ENCODE measurements at places on chromosomes 4 and X.

DNA sequence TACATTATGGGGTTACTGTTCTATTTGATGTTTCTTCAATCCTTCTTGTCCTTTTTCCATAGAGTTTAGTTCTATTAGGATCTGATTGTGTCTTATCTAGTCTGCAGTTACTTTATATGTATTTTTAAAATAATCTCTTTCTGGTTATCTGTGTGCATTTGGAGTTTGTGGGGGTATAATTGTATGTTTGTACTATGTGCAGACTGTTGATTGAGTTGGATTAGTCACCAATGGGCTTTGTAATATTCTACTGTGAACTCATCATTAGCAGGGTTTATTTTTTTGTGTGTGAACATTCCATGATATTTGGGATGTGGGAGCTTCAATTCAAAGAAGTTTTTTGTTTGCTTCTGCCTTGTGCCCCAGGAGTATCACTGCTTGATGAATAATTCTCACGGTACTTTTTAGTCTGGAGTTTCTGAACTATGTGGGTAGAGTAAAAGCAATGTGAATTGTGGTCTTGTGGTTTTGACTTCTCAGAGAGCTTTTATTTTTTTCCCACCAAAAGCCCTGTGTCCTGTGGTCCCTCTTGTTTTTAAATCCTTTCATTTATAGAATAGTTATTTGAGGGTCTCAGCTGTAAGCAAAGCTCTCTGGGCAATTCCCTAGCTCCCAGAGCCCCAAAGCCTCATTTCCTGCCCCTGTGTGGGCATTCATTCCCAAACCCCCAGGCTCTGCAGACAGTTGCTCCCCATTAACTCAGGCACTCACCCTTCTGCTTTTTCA is 127.8 kb downstream of the PHKA2 start:
- DNase-seq = no peak

GRCh38 chrX:3076416-3076991 is 35.2 kb downstream of the ARSF start:
- DNase-seq = no peak

GRCh38 chrX:39451046-39451445 is 646.7 kb downstream of the BCOR start:
- no peak for DNase-seq

DNA sequence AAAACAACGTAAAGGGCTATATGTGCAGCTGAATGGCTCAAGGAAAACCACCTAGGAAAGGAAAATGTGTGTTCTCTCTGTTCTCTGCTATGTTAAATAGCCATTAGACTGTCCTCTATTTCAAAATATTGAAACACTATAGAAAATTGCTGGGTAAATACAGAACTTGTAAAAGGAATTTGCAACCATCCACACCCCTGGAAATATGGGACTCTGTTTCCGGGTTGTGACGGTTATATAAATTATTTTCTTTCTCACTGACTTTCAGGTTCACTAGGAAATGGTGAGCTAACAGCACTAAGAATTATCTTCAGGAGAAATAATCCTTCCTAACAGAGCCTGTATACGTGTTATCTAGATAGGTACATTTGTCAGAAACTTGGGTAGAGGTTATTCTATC is 161.0 kb upstream of the DKK2 start:
- DNase-seq = no peak

GRCh38 chr4:1492651-1493539 is 86.7 kb upstream of the NKX1-1 start:
- no peak for DNase-seq

- DNase-seq = no peak
Measured at GRCh38 chr4:155434366-155434765, 57.6 kb upstream of the MAP9 start.

DNA sequence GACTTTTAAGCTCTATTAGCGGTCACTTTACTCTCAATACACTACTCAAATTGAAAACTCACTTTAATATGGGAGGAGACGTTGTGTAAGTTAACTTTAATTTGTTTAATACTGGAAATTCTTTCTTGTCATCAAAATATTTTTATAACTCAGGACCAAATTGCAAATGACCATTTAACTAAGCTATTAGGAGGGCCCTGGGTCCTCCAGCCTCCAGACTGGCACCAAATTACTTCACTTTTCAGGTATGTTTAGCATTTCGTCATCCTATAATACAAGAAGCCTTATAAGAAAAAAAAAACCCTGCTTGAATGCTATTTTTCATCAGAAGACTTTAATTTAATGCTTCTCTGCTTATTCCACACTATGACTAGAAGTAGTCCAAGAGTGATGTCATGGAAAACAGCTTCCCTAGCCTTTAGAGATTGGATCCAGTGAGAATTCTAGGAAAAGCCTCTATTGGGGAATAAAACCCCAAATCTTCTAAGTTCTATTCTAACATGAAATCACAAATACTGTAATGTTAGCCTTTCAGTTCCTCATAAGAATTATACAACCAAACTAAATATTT is 6.6 kb downstream of the KLHL15 start:
- DNase-seq = no peak
